ENCODE measurements at places on chromosomes 1 and 21. TPM values are rescaled to one million over a fixed set of nuclear protein-coding genes. Genes with fewer than 3 reads are reported as not detected.

Gene LRRC8B
- total RNA-seq, result 47.9 TPM

DNA sequence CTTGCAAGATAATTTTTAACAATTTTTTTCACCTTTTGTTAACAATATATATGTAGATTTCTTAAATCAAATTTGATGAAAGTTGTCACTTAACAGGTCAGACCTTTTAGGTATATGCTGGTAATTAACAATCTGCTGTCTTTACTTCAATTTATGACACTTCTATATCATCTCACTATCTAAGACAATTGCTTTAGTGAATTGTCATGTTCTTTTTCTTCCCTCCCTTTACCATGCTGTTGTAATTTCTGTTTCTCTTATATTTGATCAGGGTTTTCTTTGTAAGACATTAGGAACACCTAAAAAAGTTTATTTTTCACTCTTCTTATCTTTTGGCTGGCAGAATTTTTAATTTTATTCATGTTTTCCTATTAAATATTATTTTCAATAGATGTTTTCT, 2.0 kb downstream of the IFI16 start:
- DNase-seq, result no peak

Gene AGMAT
- total RNA-seq, result 15.3 TPM

DNA sequence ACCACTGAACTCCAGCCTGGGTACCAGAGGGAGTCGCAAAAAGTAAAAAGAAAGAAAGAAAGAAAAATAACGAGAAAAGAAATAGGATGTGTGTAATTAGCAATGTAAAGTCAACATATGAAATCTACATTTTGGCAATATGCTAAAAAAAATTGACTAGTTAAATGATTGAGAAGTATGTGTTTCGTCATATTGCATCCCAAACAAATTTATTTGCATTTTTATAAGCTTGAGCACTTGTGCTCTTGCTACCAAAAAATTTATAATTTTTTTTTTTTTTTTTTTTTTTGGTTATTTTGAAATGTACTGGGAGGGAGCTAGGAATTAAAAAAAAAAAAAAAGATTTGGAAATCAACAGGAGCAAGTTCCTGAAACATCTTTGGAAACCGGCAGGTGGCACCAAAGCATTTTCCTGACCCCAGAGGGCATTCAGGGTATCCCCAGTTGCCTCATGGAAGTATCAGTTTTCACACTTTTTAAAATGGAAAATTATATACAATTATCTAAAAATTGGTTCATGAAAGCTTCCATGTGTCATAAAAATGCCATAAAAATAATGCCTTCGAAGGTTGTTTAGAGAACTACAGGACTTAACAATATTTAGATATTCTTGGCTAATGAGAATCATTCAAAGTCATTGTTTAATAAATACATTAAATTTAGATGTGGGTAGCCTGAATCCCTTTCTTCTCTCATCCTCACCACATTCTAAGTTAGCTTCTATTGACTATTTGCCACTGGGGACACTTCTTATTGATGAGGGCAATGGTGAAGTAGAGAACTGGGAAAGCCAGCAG, 4.8 kb upstream of the HEATR1 start:
- no peak for DNase-seq

- DNase-seq, result no peak
These were observed 13.3 kb downstream of the FAM151A start for GRCh38 chr1:54610048-54610447.

DNA sequence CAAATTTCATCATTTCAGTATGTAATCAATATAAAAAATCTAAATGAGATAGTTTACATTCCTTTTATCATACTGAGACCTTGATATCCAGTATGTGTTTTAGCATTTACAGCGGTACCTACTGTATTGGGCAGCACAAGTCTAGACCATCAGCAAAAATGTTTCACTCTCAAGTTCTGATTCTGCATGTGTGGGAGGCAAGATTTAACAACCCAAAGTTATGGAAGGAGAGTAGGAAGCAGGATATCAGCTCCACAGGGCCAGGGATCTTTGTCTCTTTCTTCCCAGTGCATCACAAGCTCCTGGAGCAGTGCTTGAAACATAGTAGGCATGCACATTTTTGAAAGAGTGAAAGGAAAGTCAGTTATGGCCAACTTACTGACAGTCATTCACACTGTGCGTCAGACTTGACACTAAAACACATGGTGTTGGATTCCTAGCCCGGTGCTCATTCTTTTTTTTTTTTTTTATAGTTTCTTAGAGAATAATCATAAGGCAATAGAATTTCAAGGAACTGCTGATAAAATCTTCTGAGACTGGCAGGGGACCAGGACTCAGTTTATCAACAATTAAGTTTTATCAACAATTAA, 6.1 kb downstream of the TENT5C start:
- DNase-seq, result no peak

Gene RLF
- 23.6 TPM for total RNA-seq

Gene OR14K1
- total RNA-seq, result not detected

Gene FH
- total RNA-seq, result 65.8 TPM

- no peak for DNase-seq
These were observed 1.4 kb upstream of the USP1 start for GRCh38 chr1:62435231-62436038.

- no peak for DNase-seq
These were observed 155.6 kb upstream of the ZNF648 start for GRCh38 chr1:182217071-182217470.

Gene TGFBR3
- 3.3 TPM for total RNA-seq

DNA sequence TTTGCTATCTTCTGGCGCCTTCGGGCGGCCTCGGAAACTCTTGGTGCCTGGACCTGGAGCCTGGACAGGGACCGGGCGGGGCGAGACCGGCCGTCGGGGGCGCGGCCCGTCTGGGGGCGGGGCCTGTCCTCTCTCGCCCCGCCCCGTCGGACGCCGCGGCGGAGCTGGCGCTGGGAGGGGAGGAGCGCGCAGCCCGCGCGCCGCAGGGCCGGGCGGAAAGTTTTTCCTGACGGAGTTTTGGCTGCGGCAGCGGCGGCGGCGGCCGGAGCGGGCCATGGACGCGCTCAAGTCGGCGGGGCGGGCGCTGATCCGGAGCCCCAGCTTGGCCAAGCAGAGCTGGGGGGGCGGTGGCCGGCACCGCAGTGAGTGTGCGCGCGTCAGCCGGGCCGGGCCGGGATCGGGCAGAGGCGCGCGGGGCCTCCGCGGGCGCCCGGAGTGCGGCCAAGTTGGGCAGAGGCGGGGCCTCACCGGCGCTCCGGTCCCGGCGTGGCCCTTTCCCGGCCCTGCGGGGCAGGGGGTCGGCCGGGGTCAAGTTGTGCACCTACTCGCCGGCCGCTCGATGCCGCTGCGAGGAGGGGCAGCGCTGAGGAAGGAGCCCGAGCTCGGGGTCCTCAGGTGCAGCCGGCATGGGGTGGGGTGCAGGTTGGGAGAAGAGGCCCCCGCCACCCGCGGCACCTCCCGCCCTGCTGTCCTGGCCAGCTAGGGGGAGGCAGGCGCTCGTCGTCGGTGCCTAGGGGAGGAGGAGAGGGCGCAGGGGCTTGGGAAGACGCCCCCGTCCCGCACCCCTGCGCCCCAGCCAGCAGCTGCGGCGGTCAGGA, at the start of gene LDLRAP1:
Gene LDLRAP1, plus strand, starts transcription at position 182 of the 818 bp plus-strand sequence. Its CDS starts 93 bp downstream, at position 275.
- DNase-seq, result peak; percentile 82

DNA sequence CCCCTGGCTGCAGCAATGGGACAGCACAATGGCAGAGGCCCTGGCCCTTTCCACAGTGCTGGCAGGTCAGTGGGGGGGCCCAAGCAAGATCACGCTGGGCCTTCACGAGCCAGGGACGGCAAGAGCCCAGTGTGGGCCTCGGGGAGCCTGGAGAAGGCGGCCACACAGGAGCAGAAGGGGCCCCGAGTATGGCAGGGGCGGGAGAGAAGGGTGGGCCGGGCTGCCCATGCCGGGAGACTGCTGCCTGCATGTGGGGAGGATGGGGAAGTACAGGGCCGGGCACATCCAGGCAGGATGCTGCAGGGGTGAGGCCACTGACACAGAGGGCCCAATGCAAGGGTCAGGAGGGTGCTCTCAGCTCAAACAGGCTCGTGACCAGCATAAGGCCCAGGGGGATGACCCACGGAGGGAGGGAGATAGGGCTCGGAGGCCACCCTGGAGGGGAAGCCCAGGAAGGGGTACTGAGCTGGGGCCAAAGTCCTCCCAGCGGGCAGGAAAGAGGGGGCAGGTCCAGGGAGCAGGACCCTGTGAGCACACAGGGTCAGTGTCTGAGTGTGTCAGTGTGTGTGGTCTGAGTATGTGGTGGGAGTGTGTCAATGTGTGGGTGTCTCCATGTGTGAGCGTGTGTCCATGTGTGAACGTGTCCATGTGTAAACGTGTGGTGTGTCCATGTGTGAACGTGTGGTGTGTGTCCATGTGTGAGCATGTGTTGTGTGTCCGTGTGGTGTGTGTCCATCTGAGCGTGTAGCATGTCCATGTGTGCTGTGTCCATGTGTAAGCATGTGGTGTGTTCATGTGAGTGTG, 13.1 kb downstream of the SLC19A1 start:
- peak; percentile 34 for DNase-seq

Gene SLC9C2
- not detected for total RNA-seq

Gene SLC44A5
- total RNA-seq, result 0.07 TPM

GRCh38 chr1:117674521-117675400, 68.9 kb downstream of the TENT5C start:
- no peak for DNase-seq

Gene PLA2G2C
- total RNA-seq, result 0.58 TPM

Gene MAD2L2
- 115 TPM for total RNA-seq

Gene S100B
- total RNA-seq, result not detected

DNA sequence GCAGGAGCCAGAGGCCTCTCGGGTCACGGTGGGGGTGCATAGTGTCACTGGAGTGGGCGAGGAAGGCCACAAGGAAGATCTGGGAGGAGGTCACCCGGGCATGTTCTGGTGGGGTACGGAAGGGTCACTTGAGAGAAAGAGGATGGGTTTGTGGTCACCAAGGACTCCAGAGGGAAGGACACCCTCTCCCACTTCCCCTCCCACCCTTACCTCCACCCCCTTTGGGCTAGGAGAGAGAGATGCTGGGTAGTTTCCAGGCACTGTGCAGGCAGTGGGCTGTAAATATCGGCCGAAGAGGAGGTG, 703 bp downstream of the AMIGO1 start:
- DNase-seq, result no peak

Gene OR11L1
- not detected for total RNA-seq

DNA sequence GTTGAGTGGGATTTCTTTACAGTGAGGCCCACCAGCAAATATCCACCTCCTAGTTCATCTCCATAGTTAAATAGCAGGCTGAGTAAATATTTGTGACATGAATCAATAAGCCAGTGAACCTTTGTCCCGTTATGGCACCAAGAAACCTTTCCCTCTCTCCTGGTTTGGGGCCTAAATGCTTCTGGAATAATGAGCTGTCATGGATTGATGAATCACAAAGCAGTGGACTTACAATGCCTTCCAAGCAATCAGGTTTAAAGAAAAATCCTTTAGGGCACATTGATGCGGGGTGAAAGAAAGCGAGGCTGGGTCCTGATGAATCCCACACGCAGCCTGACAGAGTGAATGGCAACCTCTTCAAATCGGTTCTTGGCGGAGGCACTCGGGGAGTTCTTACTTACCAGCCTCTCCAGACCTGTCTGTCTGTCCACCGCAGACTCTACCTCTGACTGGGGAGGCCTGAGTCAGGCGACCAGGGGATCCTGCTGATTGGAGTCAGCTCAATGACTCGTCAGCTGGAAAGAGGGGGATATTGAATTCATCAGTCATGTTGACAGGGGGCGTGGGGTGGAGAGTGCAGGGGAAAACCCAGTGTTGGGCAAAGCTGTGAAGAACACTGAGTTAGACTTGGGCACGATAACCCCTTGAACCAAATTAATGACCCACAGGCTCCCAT, 247.3 kb downstream of the PLPP3 start:
- DNase-seq, result no peak

- DNase-seq, result no peak
These were observed 19.1 kb downstream of the RAB7B start for GRCh38 chr1:205983925-205984725.
